ENCODE measurements at places on chromosomes 4 and X.

- no peak for DNase-seq
Measured at GRCh38 chrX:153459986-153460385, 10.4 kb downstream of the HAUS7 start.

DNA sequence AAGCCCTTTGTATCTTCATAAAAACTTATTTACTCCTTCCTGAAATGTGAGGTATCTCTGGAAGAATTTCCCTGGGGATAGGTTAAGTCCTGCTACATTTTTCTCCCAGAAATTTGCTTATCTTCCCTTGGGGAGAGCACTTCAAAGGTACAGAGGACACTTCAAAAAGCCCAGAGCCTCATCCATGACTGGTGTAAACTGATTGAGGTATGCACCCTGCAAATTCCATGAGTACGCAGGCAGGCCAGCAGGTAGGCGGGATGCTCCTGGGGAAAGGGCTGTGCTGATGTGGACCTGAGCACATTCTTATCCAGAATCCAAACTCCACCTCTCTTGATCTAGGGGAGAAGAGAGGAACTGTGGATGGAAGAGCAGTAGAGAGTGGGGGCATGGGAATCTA lies 26.3 kb upstream of the RASGEF1B start:
- no peak for DNase-seq

GRCh38 chr4:145760176-145760575 lies 80.2 kb downstream of the C4orf51 start:
- no peak for DNase-seq

DNA sequence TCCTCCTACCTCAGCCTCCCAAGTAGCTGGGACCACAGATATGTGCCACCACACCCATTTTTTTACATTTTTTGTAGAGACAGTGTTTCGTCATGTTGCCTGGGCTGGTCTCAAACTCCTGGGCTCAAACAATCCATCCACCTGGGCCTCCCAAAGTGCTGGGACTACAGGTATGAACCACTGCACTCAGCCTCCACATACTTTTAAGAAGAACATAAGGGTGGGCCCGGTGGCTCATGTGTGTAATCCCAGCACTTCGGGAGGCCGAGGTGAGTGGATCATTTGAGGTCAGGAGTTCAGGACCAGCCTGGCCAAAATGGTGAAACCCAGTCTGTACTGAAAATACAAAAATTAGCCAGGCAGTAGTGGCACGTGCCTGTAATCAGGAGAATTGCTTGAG lies 51.5 kb upstream of the MXD4 start:
- DNase-seq = no peak

- DNase-seq = no peak
Measured at GRCh38 chrX:64205441-64205734, at the start of gene AMER1. TSS of gene AMER1 (minus strand) at chrX:64205708. CDS start at chrX:64193286, 12,422 bp downstream.

DNA sequence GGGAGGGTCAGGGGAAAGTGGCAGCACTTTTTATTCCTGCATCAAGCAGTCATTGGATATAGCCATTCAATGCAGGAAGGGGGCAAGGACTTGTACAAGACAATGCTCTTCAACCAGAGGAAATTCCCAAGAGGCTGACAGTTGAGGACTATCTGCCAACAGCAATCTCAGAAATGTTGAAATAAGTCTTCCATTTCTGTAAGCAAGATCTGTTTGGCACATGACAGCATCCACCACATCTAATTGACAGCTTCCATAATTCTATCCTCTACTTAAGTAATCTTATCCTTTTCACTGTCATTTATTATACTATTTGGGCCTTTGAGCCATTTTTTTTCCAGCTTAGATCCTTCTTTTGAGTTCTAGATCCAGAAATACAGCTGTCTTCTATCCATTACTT lies 110.7 kb downstream of the CFAP299 start:
- no peak for DNase-seq

DNA sequence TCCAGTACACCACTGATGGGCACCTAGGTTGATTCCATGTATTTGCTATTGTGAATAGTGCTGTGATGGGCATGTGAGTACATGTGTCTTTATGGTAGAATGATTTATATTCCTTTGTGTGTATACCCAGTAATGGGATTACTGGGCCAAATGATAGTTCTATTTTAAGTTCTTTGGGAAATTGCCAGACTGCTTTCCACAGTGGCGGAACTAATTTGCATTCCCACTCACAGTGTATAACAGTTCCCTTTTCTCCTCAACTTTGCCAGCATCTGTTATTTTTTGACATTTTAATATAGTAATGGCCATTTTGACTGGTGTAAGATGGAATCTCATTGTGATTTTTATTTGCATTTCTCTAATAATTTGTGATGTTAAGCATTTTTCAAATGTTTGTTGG lies 25.9 kb downstream of the CC2D2A start:
- DNase-seq = no peak

- no peak for DNase-seq
Measured at GRCh38 chr4:101682946-101683345, 107.6 kb upstream of the BANK1 start.

DNA sequence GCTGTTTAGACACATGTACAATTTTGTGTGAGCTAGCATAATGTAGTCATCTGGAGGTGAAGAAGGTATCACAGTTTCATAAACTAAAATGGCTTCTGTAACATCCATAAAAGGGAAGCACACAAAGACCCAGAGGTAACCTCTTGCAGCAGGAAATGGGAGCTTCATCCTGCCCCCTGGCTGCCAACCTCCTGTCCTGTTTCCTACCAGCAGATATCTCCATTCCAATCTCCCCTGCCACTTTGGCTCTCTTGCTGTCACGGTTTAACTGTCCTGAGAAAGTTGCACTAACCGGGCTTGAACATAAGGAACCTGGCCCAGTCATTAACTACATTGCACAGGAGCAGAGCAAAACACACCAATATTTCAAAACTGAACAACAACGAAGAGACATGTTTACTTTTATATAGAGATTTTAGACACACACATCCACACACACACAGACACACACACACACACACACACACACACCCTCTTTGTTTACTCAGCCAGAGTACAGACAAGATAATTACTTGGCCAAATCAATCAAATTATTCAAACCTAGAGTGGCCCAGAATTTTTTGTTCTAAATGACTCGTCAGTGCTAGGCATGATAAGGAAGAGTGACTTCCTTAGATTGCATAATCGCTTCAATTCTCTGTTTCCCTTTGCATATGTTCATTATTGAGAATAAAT lies 24.2 kb downstream of the MID2 start:
- no peak for DNase-seq

GRCh38 chrX:130136961-130137360 lies 26.7 kb upstream of the ELF4 start:
- no peak for DNase-seq

DNA sequence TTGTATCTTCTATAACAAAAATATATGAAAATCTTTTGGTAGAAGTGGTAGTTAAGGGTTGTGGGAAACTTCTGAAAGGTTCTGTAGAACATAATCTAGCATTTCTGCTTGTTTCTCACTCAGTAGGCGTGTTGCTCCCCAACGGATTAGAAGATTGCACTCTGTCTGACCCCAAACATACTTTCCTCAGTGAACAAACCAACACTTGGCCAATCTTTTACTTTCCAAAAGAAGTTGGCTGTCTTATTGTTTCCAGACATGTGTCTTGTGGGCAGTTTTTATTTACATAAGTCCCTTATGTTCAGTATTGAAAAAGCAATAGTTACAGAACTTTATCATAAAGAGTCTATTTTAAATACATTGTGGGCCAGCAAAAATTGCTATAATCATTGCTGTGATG lies 312.8 kb upstream of the EPHA5 start:
- no peak for DNase-seq

- DNase-seq = no peak
Measured at GRCh38 chr4:78219825-78220224, 162.7 kb downstream of the FRAS1 start.

- DNase-seq = no peak
Measured at GRCh38 chr4:13514722-13515121, 29.6 kb downstream of the NKX3-2 start.

- no peak for DNase-seq
Measured at GRCh38 chr4:37623940-37624339, 62.2 kb downstream of the RELL1 start.

- DNase-seq = no peak
Measured at GRCh38 chrX:75115707-75116413, 40.2 kb downstream of the ABCB7 start.

- DNase-seq = no peak
Measured at GRCh38 chr4:163109967-163110366, 56.7 kb downstream of the NAF1 start.

DNA sequence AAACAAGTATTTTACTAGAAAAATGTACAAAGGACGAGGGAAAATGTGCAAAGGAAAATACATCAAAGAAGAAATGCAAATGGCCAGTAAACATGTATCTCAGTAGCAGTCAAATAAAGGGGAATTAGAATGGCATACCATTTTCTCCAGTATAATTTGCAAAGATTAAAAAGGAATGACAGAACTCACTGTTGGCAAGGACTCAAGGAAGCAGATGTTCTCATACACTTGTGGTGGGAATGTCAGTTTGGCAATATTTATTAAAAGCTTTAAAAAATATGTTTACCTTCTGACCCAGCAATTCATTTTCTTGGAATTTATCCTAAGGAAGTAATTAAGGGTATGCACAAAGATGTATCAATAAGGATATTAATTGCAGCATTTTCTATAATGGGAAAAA lies 7.6 kb downstream of the CLCN5 start:
- no peak for DNase-seq

GRCh38 chr4:106266201-106266600 lies 49.8 kb downstream of the TBCK start:
- no peak for DNase-seq

DNA sequence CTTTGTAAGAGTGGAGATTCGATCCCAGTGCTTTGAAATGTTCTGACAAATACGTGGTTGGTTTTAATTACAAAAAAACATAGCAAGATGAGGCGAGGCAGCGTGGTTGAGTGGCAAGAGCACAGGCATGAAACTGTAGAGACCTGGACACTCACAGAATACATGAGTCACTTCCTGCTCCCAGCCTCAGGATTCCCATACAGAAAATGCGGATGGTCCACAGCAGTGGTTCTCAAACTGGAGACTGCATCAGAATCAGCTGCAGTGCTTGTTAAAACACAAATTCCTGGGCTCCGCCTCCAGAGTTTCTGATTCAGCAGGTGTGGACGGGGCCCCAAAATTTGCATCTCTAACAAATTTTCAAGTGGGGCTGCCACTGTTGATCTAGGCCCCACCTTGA lies 10.1 kb downstream of the OTOP1 start:
- no peak for DNase-seq

GRCh38 chr4:24800325-24800895 lies 5.0 kb downstream of the SOD3 start:
- DNase-seq = no peak

DNA sequence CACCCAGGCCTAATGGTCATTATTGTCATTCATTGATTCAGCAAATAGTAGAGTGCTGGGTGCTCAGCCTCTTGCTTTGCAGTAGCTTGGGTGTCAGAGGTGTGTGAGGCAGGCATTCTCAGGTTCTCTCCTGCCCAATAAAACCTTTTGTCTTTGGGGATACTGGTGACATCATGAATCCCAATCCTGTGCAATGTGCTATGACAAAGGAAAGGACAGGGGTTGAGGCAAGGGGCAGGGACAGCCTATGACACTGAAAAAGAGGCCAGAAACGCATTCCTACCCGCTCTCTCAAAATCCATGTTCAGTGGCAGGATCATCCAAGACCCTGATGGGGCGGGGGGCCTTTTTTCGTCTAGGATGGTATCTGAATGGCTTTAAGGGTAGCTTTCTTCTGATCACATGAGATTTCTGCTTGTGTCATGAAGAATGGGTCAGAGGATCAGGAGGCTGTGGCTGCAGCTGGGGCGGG lies 1.5 kb upstream of the FAM193A start:
- DNase-seq = peak; percentile 56

All from ascending aorta (tissue), 2 donors.